Astrocyte of the spinal cord (primary cell): ENCODE measurements at places on chromosomes 16 and 17.

- no peak for DNase-seq
Measured at GRCh38 chr16:78290872-78291591, 191.6 kb downstream of the WWOX start.

DNA sequence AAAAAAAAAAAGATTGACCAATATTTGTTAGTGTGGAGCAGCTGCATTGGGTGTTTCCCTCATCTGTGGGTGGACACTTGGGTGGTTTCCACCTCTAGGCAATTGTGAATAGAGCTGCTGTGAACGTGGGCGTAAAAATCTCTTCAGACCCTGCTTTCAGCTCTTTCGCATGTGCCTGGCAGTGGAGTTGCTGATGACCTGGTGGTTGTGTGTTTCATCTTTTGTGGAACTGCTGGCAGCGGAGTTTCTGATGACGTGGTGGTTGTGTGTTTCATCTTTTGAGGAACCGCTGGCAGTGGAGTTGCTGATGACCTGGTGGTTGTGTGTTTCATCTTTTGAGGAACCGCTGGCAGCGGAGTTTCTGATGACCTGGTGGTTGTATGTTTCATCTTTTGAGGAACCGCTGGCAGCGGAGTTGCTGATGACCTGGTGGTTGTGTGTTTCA lies 21.4 kb downstream of the ZC3H18 start:
- no peak for DNase-seq

DNA sequence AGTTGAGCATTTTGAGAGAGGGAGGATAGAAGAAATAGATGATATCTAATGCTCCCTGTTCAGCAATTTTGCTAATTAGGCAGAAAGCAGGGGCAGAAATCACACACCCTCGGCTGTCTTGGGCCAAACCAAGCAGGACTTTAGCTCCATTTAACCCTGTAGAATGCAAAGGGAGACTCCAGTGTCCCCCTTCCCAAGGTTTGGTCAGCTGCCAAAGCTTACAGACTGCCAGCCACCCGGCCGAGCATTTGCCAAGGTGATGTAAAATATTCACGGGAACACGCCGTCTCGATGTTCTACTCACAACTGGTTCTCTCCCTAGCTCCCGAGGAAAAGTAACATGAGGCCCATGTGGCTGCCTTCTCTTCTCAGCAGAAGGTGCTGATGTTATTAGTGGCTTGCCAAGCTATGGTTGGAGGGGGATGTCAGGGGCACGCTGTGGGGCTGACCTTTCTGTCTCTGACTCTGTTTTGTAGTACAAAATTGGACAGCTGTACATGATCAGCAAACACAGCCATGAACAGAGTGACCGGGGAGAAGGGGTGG lies 155.3 kb downstream of the PITPNC1 start:
- DNase-seq: no peak

DNA sequence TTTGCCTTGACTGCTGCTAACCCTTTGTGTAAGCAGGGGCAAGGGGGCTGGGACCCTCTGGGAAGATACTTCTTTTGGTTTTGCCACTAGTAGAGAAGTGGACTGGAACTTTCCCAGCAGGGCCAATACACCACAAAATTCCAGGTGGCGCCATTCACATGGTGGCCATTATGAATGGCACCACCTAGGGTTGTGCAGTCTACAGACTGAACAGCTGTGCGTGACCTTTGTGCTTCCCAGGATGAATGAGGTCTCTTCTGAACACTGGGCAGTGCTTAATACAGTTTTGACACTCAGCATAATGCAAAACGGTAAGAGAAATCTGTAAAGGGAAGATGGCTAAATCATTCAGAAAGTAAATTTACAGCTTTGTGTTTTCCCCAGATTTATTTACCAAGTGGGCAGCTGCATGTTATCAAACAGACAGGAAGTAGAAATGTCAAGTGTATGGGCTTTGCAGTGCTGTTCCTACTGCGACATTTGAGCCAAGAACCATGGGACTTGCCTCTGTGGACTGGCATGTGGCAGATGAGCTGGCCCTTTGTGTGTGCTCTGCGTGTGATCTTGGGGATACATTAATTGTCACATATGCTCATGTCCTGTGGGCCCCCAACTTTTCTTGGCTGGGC lies 9.2 kb downstream of the SYT17 start:
- no peak for DNase-seq

- DNase-seq: no peak
Measured at GRCh38 chr17:32283745-32284201, 18.1 kb downstream of the RHBDL3 start.

GRCh38 chr17:73571511-73572130 lies 72.6 kb downstream of the SDK2 start:
- DNase-seq: no peak

DNA sequence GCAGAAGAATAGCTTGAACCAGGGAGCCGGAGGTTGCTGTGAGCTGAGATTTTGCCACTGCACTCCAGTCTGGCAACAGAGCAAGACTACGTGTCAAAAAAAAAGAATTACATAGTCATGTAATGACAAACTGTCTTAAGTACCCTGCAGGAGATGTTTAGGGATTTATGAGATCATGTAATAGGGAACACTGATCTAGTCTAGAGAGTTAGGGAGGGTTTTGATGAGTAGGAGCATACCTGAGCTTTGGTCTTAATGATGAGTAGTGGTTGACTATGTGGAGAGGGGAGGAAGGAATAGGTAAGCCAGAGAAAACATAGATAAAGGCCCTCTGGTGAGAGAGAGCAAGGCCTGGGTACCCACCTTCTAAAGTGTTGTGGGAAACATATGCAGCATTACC lies 30.1 kb upstream of the NF1 start:
- DNase-seq: no peak

DNA sequence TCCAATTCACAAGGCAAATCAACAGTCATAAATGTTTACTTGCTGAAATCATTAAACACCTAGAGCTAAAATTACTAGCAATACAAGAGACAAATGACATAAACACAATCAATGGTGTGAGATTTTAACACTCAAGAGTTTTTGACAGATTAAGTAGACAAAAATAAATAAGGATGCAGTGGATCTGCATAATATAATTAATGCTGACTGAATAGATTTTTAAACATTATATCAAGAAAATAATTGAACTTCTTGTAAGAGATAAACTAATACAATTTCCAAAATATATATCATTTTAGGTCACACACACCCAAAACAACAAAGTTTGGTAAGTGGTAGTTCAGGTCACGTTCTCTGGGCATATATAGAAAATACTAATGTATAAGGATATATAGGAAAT lies 322.6 kb upstream of the XYLT1 start:
- DNase-seq: no peak

GRCh38 chr16:57600048-57600835 lies 28.2 kb upstream of the ADGRG1 start:
- DNase-seq: peak; percentile 26

GRCh38 chr16:84527532-84528269 lies 23.2 kb upstream of the MEAK7 start:
- DNase-seq: no peak

- no peak for DNase-seq
Measured at GRCh38 chr17:40347319-40348135, 17.0 kb downstream of the GJD3 start.

DNA sequence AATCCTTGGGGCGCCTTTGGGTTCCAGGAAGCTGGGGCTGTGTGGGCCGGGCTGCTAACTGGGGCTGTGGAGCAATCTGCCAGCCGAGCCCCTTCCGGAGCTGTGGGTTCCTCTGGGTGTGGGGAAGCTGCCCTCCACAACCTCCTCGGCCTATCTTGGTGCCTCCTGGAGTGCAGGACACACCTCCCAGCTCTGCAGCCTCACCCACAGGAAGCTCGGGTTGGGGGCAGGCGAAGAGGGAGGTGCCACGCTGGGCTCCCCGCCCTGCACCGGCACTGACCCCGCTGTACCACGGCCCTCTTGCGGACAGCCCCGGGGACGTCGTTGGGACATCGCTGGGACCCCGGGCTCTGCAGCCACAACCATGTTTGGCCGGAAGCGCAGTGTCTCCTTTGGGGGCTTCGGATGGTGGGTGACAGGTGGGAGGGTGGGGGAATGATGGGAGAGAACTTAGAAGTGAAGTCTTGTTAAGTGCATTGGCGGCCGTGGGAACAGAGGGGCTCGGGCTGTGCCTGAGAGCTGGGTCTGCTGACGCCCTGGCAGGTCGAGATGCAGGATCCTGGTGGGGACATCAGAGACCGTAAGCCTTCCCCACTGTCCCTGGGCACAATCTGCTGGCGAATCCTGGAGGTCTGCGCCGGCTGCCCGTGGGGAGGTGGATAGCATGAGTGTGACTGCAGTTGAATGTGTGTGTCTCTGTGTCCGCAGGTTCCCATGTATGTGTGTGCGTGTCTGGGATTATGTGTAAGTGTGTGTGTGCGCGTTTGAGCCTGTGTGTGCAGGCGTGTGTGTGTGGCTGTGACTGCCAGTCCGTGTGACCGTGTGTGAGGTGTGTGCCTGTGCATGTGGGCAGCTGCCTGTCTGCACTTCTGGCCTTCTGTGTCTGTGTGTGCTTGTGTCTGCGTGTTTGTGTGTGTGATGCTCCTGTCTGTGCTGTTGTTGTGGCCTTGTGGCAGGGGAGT lies at the start of gene RAP1GAP2:
Gene RAP1GAP2 (plus strand): TSS at position 275 of the 962 bp plus-strand sequence. CDS start 90 bp downstream, at position 365.
- no peak for DNase-seq

DNA sequence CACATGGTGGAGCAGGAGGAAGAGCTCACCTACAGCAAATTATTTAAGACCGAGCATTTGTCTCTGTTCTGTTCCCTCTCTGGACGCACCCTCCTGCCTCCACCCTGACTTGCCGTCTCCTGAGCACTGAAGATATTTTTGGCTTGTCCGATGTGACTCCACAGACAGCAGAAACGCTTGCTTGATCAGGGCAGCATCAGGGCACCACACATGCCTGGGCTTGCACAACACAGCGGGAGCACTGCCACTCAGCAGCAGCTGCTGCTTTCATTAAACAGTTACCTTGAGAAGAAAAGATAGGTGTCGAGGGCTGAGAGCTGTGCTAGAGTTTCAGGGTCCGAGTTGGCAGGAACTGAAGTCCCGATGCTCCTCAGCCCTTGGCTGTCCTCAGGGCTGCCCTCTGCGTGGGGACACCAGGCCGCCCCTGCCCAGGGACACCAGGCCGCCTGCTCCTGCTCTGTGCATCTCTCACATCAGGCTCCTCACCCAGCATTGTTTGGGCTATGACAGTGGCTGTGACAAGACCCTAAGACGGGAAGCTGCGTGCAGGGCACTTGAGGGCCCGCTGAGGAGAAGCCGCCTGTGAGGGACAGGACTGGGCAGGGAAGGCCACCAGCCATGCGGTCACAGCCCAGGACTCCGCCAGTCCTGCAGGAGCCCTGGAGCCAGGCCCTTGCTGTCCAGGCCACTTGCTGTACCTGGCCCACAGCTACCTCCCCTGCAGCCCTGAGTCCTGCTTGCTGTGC lies 21.3 kb upstream of the CDH15 start:
- no peak for DNase-seq

GRCh38 chr17:57903961-57904360 lies 51.3 kb downstream of the CUEDC1 start:
- DNase-seq: no peak

DNA sequence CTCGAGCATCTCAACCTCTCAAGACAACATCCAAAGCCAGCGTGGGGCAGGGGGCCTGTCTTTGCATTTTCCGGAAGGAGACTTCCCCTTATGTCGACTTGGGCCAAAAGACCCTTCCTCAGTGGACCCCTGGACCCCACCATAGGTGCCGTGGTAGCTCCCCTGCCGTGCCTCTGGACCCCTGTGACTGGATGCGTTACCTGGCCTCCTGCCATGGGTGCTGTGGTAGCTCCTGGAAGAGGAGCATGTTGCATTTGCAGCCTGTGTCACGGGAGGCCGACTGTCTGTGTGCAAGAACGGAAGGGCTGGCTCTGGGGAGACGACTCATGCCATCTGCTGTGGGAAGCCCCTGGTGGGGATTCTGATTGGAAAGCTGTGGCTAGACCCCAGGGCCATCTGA lies 130.1 kb downstream of the FOXL1 start:
- DNase-seq: no peak

GRCh38 chr16:24635900-24636610 lies 93.4 kb upstream of the TNRC6A start:
- peak; percentile 84 for DNase-seq

DNA sequence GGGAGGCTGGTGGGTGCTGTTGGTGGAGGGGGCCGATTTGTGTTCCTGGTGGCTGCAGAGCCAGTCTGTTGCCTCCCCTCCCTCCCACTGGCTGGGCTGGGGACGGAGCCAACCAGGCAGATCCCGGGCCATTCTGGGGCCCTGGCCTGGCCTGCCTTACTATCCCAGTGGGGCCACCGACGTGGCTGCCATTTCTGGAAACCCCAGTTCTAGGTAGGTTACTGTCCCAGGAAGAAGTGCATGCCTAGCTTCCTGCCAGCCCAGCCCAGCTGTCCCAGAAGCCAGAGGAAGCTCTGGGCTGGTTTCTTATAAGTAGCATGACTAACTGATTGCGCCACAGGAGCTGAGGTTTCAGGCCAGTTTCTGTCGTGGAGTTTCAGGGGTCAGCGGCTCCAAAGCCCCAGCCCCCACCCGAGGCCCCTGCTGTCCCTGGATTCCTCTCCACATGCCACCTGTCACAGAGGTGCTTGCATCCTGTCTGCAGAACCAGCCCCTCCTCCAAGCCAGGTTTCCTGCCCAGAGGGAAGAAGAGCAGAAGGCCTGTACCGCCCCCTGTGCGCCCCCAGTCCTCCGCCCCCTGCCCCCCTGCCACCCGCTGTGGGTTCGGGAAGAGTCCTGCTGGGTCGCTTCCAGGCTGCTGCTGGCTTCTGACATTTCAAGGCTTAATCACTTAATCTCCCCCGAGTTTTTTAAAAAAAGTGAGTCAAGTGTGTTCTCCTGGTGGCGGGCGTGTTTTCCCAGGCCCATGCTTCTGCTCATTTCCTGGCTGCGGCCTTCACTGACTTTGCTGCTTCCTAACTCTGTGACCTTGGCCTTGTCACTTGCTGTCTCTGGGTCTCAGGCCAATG lies 13.2 kb downstream of the IL4R start:
- DNase-seq: peak; percentile 97
